ENCODE measurements at places on chromosomes 1 and 21. TPM values are rescaled to one million over a fixed set of nuclear protein-coding genes. Genes with fewer than 3 reads are reported as not detected.

The ATP1A4 gene
- 0.16 TPM for total RNA-seq

The S100A7A gene
- not detected for total RNA-seq

The OR2T11 gene
- total RNA-seq = not detected

The KCNK1 gene
- total RNA-seq = 22.2 TPM

The HEYL gene
- total RNA-seq = 3.5 TPM

The RIMKLA gene
- 18.9 TPM for total RNA-seq

The OR2L3 gene
- not detected for total RNA-seq

The IVL gene
- not detected for total RNA-seq

The HSPA6 gene
- total RNA-seq = 2.0 TPM

The IFNGR2 gene
- 56.3 TPM for total RNA-seq

The CSRP1 gene
- total RNA-seq = 150 TPM
